Subcutaneous preadipocyte (primary cell): ENCODE measurements at places on chromosomes 12 and 14. TPM values are rescaled to one million over a fixed set of nuclear protein-coding genes. Genes with fewer than 3 reads are reported as not detected.

Gene LRRK2
- 4.1 and 4.8 TPM in 2 replicates for total RNA-seq

Gene NUP107
- 66.5 and 70.6 TPM in 2 replicates for total RNA-seq

Gene P2RX2
- not detected in 2 replicates for total RNA-seq

Gene SLC6A12
- not detected in 2 replicates for total RNA-seq

Gene ASPG
- total RNA-seq, result not detected in 2 replicates

Gene ENO2
- total RNA-seq, result 6.6 and 9.0 TPM in 2 replicates

Gene IL31
- total RNA-seq, result not detected in 2 replicates

Gene MIP
- not detected in 2 replicates for total RNA-seq

Gene GPRC5D
- total RNA-seq, result not detected in 2 replicates

Gene FGF6
- not detected in 2 replicates for total RNA-seq

Gene MMP19
- total RNA-seq, result 9.2 and 9.9 TPM in 2 replicates

Gene PPP1R36
- total RNA-seq, result 0.20 TPM in 1 of 2 replicates, not detected in the other

Gene KRT75
- not detected in 2 replicates for total RNA-seq
